ENCODE measurements at places on chromosomes 3 and 15.

GRCh38 chr3:160279657-160280056 is 54.4 kb downstream of the C3orf80 start:
- DNase-seq = no peak

DNA sequence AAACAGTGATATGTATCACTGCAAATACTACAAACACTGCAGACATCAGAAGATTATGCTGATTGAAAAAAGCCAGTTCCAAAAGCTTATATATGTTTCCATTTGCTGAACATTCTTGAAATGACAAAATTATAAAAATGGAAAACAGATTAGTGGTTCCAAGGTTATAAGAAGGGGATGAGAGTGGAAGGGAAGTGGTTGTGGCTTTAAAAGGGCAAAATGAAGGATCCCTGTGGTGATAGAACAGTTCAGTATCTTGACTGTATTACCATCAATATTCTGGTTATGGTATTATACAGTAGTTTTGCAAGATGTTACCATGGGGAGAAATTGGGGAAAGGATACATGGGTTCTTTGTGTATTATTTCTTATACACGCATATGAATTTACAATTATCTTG is 77.8 kb downstream of the DZIP3 start:
- DNase-seq = no peak

DNA sequence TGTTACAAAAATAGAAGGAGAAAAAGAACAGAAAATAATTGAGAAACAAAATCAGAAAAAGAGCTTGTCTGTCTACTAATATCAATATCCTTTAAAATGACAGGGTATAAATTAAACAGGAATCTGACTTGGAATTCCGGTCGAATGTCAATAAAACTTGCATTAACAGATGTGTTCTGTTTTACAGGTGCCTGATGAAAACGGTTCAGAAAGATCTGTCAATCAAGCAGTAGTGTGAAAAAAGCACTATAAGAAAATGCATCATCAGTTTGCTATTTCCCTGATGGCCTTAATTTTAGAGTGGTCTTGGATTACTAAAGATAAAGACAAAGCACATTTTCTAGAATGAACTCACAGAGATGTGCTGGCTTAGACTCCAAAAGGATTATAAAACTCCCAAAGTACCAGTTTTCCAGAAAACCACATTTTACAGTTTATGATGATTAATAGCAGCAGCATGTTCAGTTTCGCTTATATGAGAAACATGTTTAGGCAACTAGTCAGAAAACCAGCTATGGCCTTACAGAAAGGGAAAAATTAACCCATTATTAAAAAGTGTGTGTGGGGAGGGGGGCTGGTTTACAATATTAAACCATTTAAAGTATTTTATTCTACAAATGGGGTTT is 8.2 kb upstream of the C3orf38 start:
- DNase-seq = no peak

DNA sequence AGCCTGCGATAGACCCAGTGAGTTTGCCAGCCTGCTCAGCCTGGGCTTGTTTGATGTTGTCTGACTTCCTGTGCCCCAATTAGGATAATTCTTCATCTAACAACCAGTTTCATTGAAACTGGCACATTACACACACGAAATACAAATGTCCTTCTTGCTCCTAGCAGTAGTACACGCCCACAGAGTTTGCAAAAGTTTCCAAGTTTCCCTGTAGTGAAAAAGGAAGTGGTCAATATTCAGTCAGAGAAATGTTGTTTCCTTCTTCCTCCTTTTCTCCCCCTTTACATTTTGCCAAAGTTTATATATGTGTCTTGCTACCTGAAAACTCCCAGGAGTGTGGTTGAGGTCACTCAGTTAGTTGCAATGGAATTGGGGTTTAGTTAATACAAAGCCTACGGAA is 58.4 kb upstream of the LRTM1 start:
- no peak for DNase-seq

DNA sequence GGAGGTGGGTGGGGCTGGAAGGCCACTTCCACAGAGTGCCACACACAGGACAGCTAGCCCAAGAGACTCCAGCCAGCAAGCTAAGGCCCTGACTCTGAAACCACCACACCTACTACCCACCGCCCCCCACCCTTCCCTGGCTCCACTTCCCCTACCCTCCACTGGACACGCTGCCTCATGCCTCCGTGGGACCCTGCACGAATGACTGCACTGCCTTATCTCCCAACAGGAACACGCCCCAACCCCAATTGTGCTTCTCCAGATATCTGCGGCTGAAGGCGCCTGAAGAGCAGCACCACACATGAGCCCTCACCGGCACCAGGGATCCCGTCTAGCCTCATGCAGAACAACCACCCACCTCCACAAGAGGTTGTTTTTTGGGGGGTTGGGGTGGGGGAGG is 2.7 kb downstream of the LINGO1 start:
- no peak for DNase-seq

GRCh38 chr15:60649845-60650548 is 171.1 kb upstream of the ICE2 start:
- peak; percentile 67 for DNase-seq

All from DMS53 (cell line).